ENCODE measurements at places on chromosomes 5 and 9.
A peak's percentile ranks its signal among the peaks of the same experiment; 100 is the strongest.

DNA sequence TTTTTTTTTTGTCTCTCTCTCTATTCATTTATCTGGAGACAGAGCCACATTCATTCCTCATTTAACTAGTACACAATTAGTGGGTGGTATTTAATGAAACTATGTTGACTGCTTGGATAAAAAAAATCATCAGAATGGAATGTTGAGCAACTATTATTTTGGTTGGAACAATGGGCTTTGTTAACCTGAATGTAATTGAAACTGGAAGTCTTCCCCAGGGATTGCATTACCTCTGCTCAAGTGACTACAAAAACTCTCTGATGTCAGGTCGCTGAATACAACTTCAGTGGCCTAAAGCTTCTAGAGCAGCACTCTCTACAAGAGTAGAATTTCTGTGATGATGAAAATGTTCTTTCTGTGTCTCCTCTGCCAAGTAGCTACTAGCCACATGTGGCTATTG, 295.8 kb downstream of the DEPDC1B start:
- DNase-seq: no peak

DNA sequence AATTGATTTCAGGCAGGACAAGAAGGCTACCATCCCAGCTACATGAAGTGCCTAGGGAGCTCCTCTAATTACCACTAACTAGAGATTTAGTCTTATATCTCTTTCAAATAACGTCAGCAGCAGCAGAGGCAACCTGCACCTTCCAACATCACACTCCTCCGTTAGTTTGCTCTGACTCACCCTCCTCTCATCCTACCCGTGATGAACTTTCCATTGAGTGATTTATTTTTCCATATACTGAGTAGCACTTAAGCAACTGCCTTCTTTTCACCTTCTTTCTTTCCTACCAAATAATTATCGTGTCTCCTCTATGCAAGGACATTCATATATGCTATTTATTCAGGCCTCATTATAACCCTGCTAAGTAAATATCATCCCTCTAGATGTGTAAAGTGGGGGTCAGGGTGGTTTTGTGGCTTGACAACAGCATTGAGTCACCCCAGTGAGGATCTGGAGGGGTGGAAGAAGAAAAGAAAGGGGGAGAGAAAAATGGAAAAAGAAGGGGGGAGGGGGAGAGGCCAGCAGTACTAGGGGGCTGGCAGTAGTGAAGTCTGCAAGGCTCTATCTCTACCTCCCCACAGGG, 64.6 kb upstream of the CAST start:
- peak; percentile 31 for DNase-seq

- DNase-seq: no peak
Measured at GRCh38 chr5:133818031-133818431, 150.4 kb downstream of the C5orf15 start.

DNA sequence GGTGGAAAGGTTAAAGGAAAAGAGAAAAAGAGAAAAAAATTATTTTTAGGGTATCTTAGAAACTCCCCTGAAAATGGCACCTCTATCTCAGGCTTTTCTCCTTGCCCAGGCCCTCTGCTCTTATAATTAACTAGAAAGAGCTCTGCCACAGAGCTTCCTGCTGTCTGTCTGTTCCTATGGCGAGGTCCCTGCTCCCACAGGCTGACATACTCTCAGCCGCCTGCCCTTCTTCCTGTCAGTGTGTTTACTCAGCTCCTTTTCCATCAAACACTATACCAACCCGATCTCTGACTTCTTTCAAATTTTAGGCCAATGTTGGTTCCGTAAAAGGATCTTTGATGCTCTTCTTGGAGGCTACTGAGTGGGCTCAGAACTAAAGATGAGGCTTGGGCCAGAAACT, 482.6 kb downstream of the DMAC1 start:
- no peak for DNase-seq

DNA sequence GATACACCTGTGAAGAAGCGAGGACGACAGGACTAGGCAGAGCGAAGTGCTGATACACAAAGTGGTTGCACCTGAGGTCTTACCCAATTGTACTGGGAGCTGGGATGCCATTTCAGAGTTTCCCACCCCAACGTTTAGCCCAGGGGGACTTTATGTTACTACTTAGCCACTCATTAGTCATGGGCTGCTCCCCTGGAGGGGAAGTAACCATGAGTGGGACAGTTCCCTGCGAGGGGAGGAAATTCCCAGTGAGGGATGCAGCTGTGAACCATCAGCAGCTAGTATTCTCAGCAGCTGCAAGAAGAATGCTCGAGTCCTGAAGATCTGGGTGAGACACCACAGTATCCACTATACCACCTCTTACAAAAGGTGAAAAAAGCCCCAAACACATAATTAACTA, 93.7 kb upstream of the ACTBL2 start:
- DNase-seq: no peak

GRCh38 chr9:135865531-135865930, 41.8 kb downstream of the CAMSAP1 start:
- peak; percentile 54 for DNase-seq

- no peak for DNase-seq
Measured at GRCh38 chr5:148209151-148209770, 6.4 kb downstream of the SPINK6 start.

DNA sequence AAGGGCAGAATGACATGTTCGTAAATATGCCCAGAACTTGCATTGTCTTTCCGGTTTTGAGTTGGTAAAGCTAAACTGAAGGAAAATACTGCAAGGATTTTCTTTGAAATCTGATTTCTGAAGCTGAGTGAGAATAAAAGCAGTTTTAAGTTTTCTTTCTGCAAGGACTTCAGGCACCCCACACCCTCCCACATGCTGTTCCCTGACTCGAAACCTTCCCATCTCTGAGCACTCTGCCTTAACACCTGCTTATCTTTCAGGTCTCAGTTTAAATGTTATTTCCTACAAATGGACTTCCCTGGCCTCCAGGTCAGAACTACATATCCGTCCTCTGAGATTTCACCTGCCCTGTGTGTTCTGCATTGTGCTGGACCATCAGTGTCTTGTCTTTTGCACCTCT, 93.8 kb downstream of the KLHL3 start:
- DNase-seq: no peak

- no peak for DNase-seq
Measured at GRCh38 chr5:104172976-104173375, 610.4 kb upstream of the NUDT12 start.

- no peak for DNase-seq
Measured at GRCh38 chr5:57817924-57818323, 335.3 kb upstream of the ACTBL2 start.

- DNase-seq: no peak
Measured at GRCh38 chr5:163619273-163619934, 114.0 kb downstream of the MAT2B start.

GRCh38 chr9:69582018-69582417, 90.2 kb downstream of the APBA1 start:
- no peak for DNase-seq
